Activated T-cell treated with anti-CD3 and anti-CD28 coated beads, Interleukin-2, amount 50 U/mL, for 24 hours (primary cell): ENCODE measurements at places on chromosomes 2 and 18.

DNA sequence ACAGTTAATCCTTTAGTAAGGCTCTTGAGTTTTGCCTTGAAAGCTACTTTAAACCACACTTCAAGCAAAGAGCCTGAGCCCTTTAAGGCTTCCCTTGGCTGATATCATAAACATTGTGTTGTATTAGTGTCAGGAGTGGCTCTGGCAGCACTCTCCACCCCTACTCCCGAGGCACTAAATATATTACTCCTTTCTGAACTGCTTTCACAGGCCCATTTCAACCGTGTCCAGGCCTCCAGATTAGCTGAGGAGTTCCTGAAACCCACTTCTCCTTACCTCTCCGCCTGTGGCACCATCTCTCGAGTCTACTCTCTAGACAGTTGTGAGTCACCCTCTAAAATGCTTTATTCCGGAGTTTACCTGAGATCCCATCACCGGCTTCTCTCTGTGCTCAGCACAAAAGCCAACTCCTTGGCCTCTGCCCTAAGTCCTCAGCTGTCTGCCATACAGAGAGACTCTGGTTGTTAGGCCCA lies 14.4 kb upstream of the STON1 start:
- H3K4me1 ChIP-seq = no peaks in the 10 kb centered on the region
- no peak overlapping the region for H3K4me3 ChIP-seq
- peaks cover 91% of the 10 kb centered on the region for H3K36me3 ChIP-seq
- no peak for DNase-seq
- H3K27ac ChIP-seq = no peak overlapping the region
- no peaks in the 10 kb centered on the region for H3K27me3 ChIP-seq

DNA sequence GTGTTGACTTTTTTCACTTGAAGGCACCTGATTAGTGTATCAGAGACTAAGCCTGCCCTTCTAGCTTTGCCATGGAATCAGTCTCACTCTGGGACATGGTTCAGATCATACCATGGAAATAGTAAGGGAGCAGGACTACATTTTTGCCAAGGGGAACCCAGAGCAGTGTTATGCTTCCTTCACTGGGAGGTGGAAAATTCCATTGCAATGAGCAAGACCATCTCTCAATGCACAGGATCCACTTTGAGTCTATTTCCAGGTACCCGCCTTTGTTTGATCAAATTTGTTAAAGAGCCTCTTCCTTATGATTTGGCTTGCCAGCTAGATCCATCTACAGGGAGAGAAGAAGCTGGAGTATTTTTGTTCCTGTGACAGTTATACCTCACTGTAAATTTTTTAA lies 395.8 kb downstream of the MTX2 start:
- H3K27me3 ChIP-seq = peaks cover 37% of the 10 kb centered on the region
- no peak overlapping the region for H3K4me3 ChIP-seq
- DNase-seq = no peak
- H3K36me3 ChIP-seq = no peaks in the 10 kb centered on the region
- H3K27ac ChIP-seq = no peak overlapping the region
- H3K4me1 ChIP-seq = no peaks in the 10 kb centered on the region

DNA sequence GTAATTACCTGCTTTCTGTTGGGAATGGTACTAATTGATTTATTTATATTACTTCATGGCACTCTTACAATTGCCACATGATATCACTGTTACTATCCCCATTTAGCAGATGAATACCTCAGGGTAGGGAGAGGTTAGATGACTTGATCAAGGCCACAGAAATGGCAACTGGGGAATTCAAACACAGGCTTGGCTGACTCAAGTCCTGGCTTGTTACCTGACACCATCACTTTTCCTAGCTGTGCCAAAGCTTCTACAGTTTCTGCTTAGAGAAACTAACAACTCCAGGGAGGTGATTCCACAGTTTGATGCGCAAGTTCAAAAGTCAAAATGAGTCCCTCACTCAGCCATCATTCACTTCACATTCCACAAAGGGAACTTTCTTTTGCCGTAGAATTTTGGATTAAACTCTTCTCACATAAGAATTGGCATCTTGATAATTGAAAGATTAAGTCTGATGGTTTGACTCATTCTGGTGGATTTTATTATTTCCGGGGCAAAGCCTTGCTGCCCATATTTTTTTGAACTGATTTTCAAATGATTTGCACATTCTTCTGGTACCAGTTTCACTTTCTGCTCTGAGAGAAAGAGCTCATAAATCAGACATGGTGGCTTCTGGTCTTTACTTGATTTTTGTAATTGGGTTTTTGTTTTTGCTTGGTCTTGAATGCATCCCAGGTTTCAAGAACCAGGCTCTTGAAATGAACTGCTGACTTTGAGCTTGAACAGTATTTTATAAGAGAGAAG lies 656.8 kb downstream of the BCL11A start:
- H3K36me3 ChIP-seq = no peaks in the 10 kb centered on the region
- DNase-seq = no peak
- H3K27ac ChIP-seq = no peak overlapping the region
- peaks cover 8% of the 10 kb centered on the region for H3K4me1 ChIP-seq
- no peaks in the 10 kb centered on the region for H3K27me3 ChIP-seq
- no peak overlapping the region for H3K4me3 ChIP-seq

DNA sequence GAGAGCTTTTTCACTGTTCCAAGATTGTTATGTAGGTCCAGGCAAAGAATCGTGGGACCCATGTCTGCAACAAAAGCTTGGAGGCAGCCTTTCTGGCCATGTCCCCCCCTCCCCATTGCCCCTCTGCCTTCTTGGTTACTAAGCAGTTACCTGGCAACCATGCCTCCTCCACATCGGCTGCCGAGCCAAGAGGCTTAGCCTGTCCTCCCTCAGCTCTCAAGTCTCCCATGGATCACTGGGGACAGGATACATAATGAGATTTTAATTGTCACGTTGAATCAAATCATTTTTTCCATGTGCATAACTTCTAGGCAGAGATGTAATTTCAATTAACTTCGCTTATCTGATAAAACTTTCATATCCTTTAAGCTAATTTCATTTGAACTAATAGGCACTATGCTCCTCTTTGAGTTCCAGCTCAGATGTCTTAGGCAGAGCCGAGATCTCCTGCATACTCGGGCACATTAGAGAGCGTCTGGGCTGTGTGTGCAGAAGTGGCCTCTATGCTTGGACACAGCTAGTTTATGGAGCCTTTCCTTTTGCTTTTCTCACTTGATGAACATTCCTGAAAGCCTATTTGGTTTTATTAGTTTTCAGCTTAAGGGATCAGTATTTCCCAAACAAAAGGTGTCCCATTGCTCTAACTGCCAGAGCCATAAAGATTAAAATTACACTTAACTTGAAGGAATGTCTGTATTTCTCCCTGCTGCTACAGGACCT lies 80.7 kb downstream of the LYPD1 start:
- H3K27ac ChIP-seq = no peak overlapping the region
- H3K36me3 ChIP-seq = no peaks in the 10 kb centered on the region
- no peaks in the 10 kb centered on the region for H3K4me1 ChIP-seq
- DNase-seq = no peak
- H3K27me3 ChIP-seq = no peaks in the 10 kb centered on the region

DNA sequence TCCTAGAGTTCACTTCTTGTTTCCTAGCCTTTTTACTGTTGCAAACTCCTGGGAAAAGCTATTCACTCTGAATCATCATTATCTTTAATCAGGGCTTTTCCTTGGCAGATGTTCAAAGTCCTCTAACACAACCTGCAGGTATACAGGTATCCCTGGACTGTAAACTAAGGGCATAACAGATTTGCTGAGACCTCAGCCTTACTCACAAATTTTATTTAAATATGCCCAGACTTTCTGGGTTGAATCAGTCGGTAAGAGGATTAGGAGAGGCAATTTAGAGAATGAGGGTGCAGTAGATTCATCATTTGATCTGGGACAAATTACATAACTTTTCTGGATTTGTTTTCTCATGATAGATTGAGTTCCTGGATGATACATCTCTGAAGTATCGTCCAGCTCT lies 217.8 kb upstream of the STON1 start:
- H3K27me3 ChIP-seq = no peaks in the 10 kb centered on the region
- H3K27ac ChIP-seq = peak overlapping the region; percentile 68
- peak overlapping the region; percentile 12 for H3K4me3 ChIP-seq
- DNase-seq = no peak

DNA sequence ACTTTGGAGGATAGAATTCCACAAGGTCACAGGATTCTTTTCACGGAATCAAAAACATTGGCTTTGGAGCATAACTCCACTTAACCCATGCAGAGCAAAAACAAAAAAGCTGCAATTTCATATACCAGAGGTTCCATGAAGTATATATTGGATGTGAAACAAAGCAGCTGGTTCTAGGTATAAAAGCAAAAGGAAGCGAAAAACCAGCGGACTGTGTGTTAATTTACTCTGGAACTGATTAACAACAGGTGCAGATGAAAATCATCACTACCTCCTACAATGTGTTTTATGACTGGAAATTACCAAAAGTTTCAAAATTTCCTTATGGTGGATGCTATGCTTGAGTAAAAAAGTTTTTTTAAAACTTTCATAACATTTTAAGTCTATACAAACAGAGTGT lies 54.4 kb upstream of the LINC00305 start:
- no peak overlapping the region for H3K27ac ChIP-seq
- no peak overlapping the region for H3K4me3 ChIP-seq
- H3K4me1 ChIP-seq = peaks cover 16% of the 10 kb centered on the region
- H3K27me3 ChIP-seq = no peaks in the 10 kb centered on the region
